ENCODE measurements at places on chromosomes 5 and 9.
A peak's percentile ranks its signal among the peaks of the same experiment; 100 is the strongest.

DNA sequence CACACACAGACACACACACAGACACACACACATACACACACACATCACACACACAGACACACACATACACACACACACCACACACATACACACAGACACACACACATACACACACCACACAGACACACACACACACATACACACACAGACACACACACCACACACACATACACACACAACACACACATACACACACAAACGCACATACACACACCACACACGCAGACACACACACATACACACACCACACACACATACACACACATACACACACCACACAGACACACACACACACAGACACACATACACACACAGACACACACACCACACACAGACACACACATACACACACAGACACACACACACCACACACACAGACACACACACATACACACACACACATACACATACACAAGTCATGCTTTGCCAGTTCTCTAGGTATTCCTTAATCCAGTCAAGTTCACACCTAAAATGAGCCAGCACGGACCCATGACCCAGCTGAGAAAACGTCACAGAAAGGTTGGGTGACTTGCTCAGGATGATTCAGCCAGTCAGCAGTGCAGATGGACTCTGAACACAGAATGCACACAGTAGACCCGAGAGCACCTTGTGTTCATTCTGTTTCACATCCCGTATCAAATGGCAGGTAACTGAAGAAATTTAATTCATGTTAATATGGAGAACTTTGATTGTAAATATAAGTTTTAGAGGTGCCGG lies 746.4 kb downstream of the MTRR start:
- DNase-seq, result no peak

- no peak for DNase-seq
Observed at GRCh38 chr5:86500947-86501346, 116.8 kb upstream of the COX7C start.

DNA sequence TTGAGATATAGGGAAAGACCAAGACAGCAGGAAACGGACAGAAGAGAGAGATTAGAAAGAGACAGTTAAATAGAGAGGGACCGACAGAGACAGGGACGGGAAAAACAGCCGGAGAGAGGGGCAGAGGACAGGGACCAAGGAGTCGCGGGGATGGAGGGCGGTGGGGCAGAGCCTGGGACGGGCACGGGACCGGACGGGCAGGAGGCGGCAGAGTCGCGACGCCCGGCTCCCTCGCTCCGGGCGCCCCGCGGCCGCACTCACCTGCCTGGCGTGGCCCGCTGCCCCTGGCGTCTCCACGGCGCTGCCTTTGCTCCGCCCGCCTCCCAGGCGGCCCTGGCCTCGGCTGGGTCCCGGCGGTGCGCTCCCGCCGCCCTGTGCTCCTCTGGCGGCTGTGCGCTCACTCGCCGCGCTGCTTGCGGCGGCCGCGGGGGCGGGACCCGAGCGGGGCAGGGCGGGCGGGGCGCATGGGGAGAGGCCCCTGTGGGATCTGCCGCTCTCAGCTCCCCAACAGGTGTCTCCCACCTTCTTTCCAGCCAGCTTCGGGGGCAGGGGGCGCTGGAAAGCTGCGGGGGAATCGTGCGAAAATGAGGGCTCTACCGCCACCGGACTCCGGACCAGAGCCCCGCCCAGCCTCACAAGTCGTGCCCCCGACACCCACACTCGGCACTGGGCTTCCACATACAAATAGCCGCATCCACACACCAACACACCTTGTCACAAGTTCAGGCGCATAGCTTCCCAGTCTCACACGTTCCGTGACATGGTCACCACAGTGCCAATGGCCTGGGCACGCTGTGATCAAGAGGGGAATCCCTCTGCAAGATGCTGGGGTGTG lies at the start of gene ARID3C:
Gene ARID3C (minus strand): TSS at position 411 of the 835 bp plus-strand sequence. CDS start 1,052 bp downstream, outside the sequence.
- DNase-seq, result no peak

DNA sequence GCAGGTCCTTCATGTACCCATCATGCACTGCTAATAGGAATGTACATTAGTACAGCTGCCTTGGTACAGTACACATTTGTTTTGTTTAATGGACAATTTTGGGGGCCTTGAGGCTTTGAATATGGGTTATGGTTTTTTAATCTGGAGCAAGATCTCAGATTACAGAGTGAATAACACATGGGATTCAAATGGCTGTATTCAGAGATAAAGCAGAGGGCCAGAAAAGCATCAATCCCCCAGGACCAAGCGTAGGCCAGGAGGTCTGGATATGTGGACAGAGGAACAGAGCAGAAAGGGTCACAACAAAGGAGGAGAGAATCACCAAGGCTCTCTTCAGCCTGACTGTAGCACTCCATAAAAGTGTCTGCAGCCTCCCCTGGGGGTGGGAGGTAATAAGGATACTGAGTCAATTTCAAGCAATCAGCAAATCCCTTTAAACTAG lies 47.7 kb upstream of the STK32A start:
- DNase-seq, result no peak

- no peak for DNase-seq
Observed at GRCh38 chr9:71743217-71743705, 25.1 kb downstream of the CEMIP2 start.

GRCh38 chr9:93451849-93452709 lies 594 bp downstream of the FAM120A start:
- DNase-seq, result peak; percentile 80

- no peak for DNase-seq
Observed at GRCh38 chr5:79436821-79437220, 77.1 kb downstream of the HOMER1 start.

- no peak for DNase-seq
Observed at GRCh38 chr5:98768160-98768959, 5.1 kb upstream of the RGMB start.

- no peak for DNase-seq
Observed at GRCh38 chr5:116475338-116475737, 99.3 kb downstream of the SEMA6A start.

- no peak for DNase-seq
Observed at GRCh38 chr9:99336531-99336930, 114.4 kb downstream of the SEC61B start.

GRCh38 chr9:129028192-129028966 lies at the start of gene SH3GLB2:
Gene SH3GLB2, minus strand, starts transcription at chr9:129028331. Its CDS starts 177 bp downstream, at chr9:129028154.
- peak; percentile 99 for DNase-seq

DNA sequence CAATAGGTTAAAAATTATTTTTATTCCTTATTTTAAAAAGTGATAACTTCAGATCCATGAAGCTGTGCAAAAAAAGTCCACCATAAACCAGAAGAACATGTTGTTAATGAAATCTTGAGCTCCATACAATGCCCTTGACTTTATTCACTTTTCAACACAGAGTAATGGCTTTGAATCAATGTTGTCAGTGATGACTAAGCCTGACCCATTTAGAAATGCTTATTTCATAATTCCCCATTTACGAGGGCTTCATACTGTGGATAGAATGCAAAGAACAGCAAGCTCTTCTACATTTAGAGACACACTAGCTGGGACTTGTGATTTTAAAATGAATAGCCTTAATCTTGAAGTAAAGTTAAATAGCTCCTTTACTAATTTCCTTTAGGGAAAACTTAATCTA lies 25.7 kb upstream of the IL9 start:
- no peak for DNase-seq

DNA sequence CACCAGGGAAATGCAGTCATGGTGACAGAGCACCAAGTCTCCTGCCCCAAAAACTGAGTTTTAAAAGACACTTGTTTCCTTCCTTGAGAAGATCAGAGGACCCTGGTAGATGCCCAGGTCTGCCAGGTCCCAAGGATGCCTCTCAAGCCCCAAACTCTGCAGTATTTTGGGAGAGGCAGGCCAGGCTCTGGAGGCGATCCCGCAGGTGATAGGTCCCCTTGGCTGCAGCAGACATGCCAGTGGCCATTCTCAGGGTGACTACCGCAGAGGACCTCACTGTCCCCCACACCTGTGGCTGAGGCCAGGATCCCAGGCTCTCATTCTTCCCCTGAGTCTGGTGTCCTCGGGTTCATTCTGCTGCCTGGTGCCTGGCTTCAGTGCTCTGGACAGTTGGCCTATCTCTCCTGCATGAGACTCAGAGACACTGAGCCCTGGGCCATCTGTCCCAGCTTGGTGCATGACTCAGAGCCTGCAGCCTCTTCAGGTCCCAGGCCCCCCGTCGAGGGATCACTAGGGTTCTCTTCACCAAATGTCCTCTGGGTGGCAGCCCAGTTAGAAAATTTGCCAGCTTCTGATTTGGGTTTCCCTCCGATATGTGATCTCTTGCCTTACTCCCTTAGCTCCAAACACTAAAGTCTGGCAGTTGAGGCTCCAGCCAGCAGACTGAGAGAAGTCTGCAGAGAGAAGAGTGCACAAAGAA lies 59.7 kb upstream of the GARNL3 start:
- peak; percentile 67 for DNase-seq

DNA sequence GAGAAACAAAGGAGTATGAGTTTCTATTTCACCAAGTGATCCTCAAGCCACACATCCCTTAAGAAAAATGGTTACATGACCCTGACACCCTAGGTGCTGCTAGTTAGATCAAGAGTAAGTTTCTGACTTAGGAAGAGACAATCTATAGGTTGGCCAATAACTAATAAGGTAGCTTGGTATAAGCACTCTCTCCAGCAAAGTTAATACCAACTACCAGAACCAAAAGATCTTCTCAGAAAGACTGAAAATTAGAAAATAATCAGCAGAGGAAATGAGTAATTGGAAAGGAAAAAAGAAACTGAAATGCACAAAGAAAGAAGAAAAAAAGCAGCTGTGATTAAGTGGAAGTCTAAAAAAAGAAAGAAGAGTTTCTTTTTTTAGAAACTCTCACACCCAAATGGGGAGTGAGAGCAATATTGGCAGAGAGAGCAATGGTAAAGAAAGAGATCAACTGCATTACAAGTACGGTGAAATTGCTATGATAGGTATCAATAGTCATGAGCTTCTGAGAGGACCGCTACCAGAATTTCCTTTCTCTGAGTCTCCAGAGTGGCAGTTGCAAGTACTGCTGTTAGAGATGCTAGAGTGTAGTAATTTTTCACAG lies 195.5 kb downstream of the TMEM167A start:
- no peak for DNase-seq

- DNase-seq, result no peak
Observed at GRCh38 chr5:77637170-77637997, 1.1 kb downstream of the OTP start.

DNA sequence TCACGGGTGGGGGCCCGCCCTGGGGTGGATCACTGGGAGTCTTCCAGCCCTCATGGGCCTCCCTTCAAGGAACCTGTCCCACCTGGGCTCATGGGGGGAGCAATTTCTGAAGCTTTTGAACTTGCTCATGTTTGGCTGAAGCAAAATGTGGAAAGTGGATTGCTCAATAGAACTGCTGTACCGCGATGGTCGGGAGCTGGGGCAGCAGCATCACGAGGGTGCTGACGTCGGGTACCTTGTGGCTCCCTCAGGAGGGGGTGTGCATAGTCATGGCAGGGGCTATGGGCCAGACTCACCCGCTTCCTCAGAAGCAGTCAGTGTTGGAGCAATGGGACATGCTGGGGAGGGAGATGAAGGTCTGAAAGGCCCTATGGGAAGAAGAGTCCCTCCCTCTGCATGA lies 57.9 kb downstream of the PRRT1B start:
- no peak for DNase-seq

DNA sequence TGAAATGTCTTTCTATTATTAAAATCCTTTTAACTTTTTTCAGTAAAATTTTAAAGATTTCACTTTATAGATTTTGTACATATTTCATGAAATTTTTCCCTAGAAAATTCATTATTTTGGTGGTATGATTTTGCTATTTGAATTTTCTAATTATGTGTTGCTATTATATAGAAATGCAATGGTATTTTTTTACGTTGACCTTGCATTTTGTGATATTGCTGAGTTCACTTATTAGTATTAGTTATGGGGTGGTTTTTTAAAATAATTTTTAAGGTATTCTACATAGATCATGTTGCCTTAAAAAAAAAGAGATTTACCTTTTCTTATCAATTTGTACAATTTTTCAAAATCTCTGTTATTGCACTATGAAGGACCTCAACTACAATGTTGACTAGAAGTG lies 458.3 kb downstream of the TLE1 start:
- DNase-seq, result no peak

DNA sequence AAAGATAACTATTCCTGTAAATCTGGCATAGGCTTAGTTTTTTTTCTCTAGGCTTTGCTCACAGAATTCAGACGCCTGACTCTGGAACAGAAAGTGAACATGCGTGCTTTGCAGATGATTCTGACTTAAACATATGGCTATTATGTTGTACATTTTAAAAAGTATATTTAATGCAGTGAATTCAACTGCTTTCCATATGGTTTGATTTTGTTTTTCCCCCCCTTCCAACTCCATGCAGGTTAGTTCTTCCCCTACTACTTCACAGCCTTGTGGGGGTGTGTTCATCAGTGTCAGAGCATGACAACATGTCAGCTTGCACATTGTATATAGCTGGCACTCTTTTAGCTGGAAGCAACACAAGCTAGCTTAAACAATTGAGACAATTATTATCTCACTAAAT lies 226.8 kb downstream of the TMEM167A start:
- DNase-seq, result no peak

- no peak for DNase-seq
Observed at GRCh38 chr5:139383993-139384590, 995 bp upstream of the SLC23A1 start.

- no peak for DNase-seq
Observed at GRCh38 chr9:72564479-72565281, 43.3 kb downstream of the TMC1 start.

- DNase-seq, result no peak
Observed at GRCh38 chr5:35016174-35017051, 31.3 kb downstream of the AGXT2 start.

DNA sequence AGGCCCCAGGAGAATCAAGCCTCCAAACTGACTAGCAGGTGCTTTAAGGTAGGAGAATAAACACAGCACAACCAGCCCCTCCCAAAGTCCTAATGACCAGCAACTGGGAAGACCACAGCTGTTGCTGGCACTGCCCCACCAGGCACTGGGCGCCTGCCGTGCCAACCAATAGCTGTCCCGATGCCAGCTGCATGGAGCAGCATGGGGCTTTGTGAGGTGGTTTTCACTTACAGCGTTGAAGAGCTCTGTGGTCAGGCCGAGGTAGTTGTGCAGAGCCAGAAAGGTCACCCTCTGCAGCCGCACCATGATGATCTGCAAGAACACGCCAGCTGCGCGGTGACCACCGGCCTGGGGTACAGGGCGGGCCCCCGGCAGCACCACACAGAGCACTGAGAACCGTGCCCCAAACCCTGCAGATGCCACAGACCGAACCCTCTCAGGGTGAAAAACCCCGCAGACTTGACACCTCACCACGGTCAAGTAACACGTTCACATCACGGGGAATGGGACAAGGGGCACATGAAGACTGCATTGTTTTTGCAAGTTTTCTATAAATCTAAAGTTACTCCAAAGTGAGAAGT lies 28.7 kb downstream of the PNPLA7 start:
- DNase-seq, result no peak

DNA sequence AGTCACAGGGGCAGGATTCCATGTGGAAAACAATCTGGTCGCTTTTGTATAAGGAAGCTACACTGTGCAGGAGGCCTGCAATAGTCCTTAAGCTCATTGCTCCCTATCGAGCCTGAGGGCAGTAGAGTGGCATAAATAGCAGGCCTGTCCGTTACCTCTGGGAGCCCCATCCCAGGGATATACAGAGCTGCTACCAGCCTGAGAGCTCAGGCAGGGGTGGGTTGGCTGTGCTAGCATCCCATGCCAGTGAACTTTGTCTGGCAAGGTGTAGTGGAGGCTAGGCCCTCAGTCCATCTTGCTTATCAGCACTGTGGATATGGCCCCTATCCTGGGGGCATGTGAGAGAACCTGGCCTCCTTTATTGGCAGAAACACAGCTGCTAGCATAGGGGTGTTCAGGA lies 47.7 kb downstream of the SLCO6A1 start:
- no peak for DNase-seq
